ENCODE measurements at places on chromosomes 5 and 9.
A peak's percentile ranks its signal among the peaks of the same experiment; 100 is the strongest.

DNA sequence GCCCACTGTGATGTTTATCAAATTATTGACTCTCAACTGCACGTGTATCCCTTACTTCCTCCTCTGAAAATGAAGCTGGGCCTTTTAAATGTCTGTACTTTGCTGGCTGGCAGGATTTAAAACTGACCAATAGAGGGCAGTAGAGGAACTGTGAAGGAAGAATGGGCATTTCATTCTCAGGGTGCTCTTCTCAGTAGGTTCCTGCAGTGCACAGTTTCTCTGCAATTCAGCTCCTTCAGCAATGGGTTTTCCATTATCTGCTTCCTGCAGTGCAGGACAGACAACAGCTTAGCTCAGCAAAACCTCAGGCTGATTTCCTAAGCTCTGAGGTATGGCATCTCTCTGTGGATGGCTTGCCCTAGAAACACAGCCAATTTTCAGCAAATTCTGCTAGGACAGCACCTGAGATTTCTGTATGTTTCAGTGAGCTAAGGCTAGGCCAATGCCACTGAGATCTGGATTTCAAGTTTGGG is 298.4 kb upstream of the PRDM9 start:
- DNase-seq = no peak

DNA sequence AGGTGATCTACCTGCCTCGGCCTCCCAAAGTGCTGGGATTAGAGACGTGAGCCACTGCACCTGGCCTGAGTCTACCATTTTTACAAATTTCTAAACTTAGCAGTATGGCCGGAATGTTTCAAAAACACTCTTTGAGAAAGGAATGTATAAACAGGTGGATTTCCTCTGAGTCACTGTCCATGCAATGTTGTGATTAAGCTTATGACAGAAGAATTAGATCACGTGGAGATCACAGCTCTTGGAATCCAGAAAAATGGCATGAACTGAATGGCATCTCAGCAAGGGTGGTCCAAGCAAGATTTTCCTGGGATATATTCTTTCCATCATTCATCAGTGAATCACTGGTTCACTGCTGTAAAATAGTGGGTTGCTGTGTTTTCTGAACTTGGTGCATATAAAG is 865.0 kb downstream of the PTPRD start:
- no peak for DNase-seq

DNA sequence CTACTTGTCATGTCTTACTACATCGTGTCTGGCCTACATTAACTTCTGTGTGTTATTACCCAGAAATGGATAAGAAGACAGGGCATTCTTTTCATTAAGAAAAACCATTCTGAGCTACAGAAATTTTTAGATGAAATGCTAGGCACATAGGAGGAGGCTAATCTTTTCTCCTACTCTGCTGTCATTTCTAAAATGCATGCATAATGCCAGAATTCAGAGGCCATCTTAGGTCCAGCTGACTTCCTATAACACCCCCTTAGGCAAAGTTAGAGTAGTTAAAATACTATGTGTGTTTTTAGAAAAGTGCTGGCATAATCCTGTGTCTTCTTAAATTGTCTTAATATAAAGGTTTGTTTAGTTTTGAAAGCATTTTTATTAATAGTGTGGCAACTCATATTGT is 352.6 kb downstream of the CSNK1G3 start:
- no peak for DNase-seq

DNA sequence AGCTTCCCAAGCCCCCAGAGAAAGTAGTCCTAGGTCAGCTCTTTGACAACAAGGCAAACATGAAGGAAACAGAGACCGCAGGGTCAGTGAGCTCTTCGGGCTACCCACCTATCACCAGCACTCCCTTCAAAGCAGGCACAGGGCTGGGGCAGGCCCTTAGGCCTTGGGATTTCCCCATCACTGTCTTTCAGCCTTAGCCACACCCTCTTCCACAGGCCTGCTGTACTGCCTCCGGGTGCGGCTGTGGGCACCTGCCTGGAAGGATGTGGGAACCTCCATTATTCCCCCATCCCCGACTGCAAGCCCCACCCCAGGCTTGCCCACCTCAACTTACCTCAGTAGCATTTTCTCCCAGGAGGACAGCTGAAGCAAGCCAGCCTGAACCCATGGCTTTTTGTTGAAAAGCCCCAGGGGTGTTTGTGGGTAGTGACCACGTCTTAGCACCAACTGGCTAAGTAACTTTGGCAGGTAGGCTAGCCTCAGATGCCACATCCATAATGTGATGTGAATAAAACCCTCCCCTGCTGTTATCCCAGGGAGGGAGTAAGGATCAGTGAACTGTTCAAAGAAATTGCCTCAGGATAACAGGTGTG is 100.2 kb downstream of the PIK3R1 start:
- peak; percentile 53 for DNase-seq

DNA sequence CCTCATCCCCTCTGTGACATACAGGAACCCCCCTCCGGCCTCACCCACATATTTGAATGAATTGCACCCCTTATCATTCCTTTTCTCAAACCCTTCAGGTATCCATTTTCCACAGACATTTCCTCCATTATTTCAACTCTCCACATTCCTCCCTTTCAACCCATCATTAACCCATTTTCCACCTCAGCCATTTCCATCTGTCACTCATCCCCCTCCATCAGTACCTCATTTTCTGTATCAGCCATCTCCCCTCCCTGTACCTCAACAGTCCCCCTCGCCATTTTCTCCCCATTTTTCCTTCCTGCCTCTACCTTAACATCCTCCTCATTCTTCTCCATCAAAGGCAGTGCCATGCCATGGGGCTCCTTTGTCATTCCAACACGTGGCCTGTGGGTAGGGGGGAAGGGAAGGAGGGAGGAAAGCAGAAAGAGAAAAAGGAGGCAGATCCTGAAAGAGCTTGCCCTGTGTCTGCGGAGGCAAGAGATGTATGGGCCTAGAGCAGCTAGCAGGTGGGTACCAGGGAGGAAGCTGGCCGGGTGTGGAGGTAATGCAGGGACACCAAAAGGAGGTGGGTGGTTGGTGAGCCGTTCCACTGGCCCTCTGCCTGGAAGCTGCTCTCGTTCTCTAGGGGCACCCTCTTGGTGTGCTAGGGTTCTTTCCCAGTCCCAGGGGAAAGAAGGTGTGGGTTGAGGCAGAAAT is 1.5 kb downstream of the DNAJB5 start:
- DNase-seq = no peak

- DNase-seq = no peak
These were observed 76.8 kb downstream of the PALM2AKAP2 start for GRCh38 chr9:109856785-109857184.

GRCh38 chr5:72508241-72509170 is 1.3 kb upstream of the ZNF366 start:
- DNase-seq = no peak

- no peak for DNase-seq
These were observed 78.8 kb downstream of the GNAQ start for GRCh38 chr9:77952635-77953328.

GRCh38 chr9:842635-843426 is 1.3 kb downstream of the DMRT1 start:
- peak; percentile 18 for DNase-seq

DNA sequence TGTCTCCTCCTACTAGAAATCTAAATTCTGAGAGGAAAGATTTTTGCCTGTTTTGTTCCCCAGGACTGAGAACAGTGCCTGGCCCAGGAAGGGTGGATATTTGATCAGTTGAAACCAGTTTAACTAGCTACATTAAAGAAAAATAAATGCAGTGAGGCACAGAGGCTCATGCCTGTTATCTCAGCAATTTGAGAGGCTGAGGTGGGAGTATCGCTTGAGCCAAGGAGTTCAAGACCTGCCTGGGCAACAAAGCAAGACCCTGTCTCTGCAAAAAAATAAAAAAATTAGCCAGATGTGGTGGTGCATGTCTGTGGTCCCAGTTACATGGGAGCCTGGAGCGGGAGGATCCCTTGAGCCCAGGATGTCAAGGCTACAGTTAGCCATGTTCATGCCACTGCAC is 104.8 kb upstream of the CPEB4 start:
- DNase-seq = no peak

DNA sequence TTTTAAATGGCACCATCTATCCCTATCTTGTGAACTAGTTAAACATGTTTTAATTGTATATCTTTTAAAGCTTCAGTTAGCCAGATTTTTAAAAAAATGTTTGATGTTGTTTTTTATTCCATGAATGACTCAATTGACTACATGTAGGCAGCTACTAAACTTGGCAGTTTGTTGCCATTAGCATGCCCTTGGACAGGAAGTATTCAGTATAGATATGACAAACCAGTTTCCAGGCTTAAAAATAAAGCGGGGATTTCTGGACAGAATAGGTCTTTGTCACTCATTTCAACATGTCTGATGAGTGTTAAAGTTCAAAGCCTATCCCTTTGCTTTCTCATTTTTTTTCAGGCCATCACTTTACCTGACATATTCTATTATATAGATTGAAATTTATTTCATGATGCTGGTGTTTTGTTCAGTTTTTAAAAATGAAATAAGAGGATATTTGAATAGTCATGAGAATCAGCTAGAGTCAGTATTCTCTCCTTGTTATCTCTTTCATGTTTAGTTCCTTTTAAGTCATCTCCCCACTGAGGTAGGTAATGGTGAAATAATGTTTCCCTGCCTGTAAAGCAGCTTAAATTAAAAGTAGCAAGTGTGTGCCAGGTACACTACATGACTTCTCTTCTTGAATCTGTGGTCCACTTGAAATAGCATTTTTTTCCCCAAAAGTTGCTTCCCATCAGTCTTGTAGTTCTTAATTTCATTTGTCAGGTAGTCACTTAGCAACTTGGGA is 11.9 kb downstream of the TNFAIP8 start:
- DNase-seq = no peak

DNA sequence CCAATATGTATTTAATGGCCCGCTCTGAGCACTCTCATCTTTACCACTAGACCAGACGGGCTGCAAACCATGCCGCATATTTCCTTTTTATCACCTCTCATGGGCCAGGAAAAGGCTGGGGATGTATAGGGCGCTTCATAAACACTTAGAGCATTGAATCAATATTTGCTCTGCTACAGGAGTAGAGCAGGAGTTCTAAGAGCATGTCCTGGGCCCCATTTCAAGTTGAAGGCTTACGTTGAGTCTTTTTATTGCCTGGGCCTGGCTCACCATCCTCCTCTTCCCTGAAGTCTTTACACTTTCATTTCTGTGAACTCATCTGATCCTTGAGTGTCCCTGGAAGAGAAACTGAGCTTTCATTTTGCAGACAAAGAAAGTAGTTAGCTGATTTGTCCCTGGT is 112.4 kb downstream of the FSTL4 start:
- DNase-seq = no peak

DNA sequence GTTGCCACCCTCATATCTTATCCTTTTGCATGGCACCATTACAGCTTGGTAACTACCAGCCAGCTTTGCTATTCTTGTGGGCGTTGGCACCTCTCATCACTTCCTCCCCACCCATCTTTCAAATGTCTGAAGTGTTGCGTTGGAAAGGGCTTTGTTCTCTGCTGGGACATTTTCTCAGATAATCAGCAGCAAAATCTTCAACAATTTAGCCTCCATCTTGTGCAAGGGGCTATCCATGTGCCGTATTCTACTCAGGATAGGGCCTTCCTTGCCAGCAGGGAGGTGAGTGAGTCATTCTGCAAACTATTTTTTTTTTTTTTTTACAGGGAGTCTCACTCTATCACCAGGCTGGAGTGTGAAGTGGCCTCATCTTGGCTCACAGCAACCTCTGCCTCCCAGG is 62.1 kb upstream of the NUDT12 start:
- no peak for DNase-seq
